ENCODE measurements at places on chromosomes 12 and 14.

- no peak for DNase-seq
These were observed 1.7 kb upstream of the SMOC1 start for GRCh38 chr14:69877492-69877891.

- DNase-seq = no peak
These were observed 1.6 kb downstream of the OAS3 start for GRCh38 chr12:112939761-112940381.

DNA sequence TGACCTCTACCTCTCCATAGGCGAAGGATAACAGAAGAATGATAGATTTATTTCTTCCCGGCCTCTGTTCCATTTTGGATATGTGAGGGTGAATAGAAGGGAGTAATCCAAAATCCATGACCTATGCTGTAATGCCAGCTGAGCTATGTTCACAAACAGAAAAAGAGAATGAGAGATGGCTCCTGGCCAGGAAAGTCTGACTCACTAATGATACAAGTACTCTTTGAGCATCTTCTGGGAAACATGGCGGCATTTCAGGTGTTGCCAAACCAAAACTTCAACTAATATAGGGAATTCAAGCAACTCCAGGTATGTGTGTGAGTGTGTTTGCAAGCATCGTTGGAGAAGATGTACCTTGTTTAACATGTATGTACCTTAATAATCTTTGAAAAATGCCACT is 55.1 kb downstream of the MED13L start:
- no peak for DNase-seq

DNA sequence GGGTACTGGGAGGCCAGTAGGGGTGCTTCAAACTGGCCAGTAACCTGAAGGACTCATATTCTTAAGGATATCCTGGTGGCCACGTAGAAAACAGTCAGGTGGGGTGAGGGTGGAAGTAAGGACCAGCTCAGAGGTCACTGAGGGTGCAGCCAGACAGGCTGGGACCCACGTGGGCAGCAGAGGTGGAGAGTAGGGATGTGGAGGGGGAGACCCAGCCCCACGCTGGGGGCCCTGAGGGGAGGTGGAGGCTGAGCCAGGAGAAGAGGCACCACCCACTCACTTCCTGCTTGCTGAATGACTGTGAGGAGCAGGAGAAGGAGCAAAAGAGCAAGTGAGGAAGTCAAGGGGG is 12.6 kb upstream of the SERPINA3 start:
- no peak for DNase-seq

DNA sequence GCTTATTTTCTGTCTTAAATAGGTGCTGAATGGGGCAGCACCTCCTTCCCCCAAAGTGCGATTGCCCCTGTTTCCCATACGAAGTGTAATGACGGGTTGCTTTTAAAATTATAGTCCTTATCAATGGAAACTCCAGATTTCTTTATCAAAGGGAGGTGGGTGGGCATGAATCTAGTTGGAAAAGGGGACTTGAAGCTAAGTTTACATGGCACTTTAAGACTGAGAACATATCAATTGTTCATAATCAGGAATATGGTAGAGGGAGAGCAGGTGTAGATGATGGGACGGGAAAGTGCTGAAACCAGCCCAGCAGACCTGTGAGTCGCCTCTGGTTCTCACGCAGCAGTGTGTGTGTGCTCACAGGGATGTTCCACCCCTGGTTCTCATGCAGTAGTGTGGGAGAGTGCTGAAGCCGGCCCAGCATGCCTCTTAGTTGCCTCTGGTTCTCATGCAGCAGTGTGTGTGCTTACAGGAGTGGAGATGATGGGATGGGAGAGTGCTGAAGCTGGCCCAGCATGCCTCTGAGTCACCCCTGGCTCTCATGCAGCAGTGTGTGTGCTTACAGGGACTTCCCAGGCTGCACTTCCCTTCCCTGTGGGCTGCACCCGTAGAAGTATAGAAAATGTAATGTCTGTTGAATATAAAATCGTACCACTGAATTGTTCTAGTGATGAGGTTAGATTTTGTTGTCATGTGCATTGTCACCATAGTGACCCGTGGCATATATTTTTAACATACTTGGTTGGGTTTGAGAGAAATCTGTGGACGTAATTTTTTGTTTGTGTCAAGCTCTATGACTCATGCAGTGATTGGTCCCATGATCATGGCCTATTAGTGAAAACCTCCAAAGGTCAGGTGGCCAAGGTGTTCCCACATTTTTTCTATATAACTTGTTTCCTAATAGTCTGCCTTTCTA is 51.6 kb downstream of the GPATCH2L start:
- no peak for DNase-seq
